ENCODE measurements at places on chromosomes 3 and 15. TPM values are rescaled to one million over a fixed set of nuclear protein-coding genes. Genes with fewer than 3 reads are reported as not detected.

Gene C3orf49
- not detected for total RNA-seq

Gene ZNF620
- 0.85 TPM for total RNA-seq

Gene LRRC15
- total RNA-seq = 0.55 TPM

Gene IL1RAP
- 11.0 TPM for total RNA-seq

Gene TPRG1
- 0.43 TPM for total RNA-seq

Gene PTPRG
- 42.1 TPM for total RNA-seq

Gene ARPC4
- total RNA-seq = 170 TPM

Gene GOLGA8S
- total RNA-seq = under 0.01 TPM

Gene RETNLB
- total RNA-seq = not detected

Gene AMIGO3
- not detected for total RNA-seq
